Skin of body (tissue), 3 donors: ENCODE measurements at places on chromosomes 11 and 22. TPM values are rescaled to one million over a fixed set of nuclear protein-coding genes. Genes with fewer than 3 reads are reported as not detected.

GRCh38 chr22:23536821-23537345, 43.2 kb downstream of the IGLL1 start:
- no peak for DNase-seq

DNA sequence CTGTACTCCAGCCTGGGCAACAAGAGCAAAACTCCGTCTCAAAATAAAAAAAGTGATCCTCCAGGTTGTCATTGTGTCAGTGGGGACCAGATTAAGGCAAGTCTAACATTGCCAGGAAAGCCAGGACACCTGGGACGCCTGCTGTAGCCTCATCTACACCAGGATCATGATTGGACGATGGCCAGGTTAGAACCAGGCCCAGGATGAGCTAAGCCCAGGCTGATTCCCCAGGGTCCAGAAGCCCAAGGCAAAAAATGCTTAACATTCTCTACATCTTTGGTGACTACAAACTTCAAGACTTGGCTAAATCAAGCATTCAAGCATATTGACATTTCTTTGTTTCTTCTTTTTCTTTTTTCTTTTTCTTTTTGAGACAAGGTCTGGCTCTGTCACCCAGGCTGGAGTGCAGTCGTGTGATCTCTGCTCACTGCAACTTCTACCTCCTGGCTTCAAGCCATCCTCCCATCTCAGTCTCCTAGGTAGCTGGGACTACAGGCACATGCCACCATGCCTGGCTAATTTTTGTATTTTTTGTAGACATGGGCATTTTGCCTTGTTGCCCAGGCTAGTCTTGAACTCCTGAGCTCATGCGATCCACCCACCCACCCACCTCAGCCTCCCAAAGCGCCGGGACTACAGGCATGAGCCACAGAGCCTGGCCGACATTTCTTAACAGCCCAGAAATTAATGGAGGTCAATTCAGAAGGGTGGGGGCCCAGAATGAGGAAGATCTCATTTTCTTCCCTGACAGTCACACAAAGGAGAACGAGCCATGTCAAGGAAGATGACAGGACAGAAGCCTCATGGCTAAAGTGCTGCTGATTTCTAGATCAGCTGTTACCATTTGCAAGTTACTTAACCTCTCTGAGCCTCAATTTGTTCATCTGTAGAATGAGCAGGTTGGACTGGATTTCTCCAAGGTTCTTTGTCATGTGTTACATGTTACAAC, 12.5 kb upstream of the PTPRJ start:
- DNase-seq, result no peak

GRCh38 chr11:37811349-37811748, 1213.3 kb upstream of the RAG2 start:
- no peak for DNase-seq

SMC1B gene
- 0.10 TPM for total RNA-seq

- no peak for DNase-seq
Observed at GRCh38 chr11:35912883-35913624, 30.8 kb upstream of the LDLRAD3 start.

DNA sequence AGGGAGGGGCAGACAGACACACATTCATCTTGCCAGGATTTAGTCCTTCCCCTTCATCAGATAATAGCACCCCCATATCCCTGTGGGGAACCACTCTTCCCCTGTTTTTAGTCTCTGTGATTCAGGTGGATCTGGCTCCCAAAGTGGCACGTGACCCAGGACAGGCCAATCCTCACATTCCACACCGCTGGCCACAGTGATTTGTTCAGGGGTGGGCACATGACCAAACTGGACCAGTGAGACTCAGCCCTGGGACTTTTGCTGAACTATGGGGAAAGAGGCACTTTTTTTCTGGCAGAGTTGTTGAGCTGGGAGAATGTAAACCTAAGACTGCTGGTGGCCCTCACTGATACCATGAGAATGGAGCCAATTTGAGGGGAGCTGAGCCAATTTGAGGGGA, 19.1 kb upstream of the KCNJ11 start:
- no peak for DNase-seq

GRCh38 chr22:22410121-22410520, 98.4 kb downstream of the ZNF280B start:
- DNase-seq, result no peak

DNA sequence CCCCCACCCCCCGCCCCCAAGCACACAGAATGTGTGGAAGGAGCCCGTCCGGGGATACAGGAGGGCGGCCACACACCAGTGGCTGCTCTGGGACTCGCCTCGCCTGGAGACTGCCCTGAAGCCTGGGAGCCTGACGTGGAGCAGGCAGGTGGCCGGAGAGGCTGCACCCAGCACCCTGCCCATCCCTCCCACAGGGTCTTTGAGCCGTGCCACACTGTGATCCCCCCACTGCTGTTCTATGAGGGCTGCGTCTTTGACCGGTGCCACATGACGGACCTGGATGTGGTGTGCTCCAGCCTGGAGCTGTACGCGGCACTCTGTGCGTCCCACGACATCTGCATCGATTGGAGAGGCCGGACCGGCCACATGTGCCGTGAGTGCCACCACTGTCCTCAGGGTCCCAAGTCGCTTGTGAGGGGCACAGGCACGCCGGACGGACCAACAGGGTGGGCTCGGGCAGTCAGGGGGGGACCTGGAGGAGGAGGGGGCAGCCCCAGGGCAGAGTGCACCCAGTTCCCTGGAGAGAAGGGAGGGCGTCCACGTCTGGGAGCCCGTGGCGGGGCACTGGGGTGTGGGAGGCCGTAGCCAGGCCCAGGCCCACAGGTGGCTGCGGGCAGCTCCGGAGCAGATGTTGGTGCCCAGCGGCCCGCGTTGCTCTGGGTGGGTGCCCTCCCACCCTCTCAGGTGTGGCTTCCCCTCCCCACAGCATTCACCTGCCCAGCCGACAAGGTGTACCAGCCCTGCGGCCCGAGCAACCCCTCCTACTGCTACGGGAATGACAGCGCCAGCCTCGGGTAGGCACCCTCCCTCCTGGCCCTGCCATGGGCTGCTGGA, 27.0 kb upstream of the MUC5B start:
- DNase-seq, result no peak

- no peak for DNase-seq
Observed at GRCh38 chr11:34308049-34308912, 49.5 kb downstream of the ABTB2 start.

DNA sequence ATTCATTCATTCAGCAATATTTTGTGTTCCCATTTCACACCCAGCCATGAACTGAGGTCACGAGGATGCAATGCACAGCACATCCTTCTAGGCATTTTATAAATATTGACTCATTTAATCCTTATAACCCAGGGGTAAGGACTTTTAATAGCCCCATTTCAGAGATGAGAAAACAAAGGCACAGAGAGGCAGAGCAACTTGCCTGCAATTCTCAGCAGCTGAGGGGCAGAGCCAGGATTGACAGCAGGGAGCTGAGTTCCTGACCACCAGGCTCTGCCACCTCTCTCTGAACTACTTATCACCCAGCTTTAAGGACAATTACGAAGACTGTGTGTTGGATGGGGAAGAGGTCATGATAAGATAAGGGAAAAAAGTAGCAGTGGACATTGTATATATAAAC, 12.8 kb upstream of the FGF3 start:
- no peak for DNase-seq

- no peak for DNase-seq
Observed at GRCh38 chr11:46270684-46271083, 6.8 kb upstream of the CREB3L1 start.

CARD10 gene
- total RNA-seq, result 3.3 TPM

PIK3C2A gene
- 43.0 TPM for total RNA-seq

DNA sequence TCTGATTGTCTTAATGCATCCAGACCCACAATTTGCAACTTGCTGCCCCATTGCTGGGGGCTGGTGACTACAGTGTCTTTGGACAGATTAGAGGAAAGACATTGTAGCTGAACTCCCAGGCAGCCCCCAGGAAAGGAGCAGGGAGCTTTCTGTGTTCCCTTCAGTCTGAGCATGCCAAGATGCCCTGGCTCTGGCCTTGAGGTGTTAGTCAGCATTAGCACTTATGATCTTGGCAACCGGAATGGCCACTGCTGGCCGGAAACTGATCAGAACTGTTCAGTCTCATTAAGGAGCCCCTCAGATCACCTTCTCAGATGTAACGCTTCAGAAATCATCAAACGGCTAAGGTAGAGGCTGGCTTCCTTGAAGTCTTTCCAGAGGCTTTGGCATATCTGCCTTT, 195.2 kb downstream of the NAV2 start:
- no peak for DNase-seq

DNA sequence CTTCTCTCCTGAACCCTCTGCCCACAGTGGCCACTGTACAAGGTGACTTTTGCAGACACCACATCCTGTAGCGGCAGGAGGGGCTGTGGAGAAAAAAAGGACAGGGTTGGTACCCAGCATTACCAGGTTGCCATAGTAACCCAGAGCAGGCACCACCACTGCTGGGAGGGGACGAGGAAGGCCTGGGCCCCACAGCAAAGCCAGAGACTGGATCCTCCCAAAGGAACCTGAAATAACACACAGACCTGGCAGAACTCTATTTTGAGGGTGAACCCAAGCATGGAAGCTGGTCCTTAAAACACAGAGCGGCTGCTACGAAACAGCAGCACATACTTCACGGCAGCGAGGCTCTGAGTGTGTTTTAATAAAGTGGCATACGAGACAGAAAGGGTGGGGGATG, 380.6 kb downstream of the CTTN start:
- no peak for DNase-seq

SYT7 gene
- total RNA-seq, result 1.7 TPM

DNA sequence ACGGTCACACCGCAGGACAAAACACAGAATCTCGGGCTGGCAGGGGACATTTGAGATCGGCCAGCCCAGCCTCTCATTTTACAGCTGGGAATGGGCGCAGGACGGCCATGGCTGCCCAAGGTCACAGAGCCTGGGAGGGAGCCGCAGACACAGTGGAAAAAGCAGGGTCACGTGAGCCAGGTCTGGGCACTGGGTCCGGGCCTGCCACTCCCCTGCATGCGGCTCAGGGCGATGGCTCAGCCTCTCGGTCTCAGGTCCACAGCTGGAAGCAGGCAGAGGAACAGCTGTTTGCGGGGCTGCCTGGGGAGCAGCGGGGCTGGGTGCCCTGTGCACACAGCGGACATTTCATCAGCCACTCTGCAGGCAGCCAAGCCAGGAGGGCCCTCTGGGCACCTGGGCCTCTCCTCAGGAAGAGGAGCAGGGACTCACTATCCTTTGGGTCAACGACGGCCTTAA, 10.4 kb upstream of the PPARA start:
- DNase-seq, result no peak

TTC36 gene
- total RNA-seq, result 0.79 TPM

- no peak for DNase-seq
Observed at GRCh38 chr11:128388206-128388815, 199.0 kb downstream of the ETS1 start.

CACNA1I gene
- total RNA-seq, result 0.20 TPM

DNA sequence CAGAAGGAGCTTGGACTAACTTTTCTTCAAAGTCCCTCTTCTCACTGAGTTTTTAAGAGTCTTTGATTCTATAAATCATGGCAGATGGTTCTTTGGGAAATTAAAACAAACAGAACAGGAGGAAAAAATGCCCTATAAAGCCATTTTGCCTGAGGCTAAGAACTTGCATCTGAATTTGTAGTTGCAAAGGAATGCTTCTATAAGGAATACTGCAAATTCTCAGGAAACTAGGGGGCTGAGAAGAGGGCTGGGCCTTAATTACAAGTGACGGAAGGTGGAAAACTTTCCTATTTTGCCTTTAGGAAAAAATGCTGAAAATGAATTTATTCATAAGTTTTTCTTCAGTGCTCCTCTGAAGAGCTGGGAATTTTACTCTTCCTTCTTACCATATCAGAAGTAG, 90.0 kb upstream of the NARS2 start:
- no peak for DNase-seq

CECR2 gene
- total RNA-seq, result 2.8 TPM

GRCh38 chr11:122797651-122798050, 40.6 kb upstream of the CRTAM start:
- no peak for DNase-seq

DNA sequence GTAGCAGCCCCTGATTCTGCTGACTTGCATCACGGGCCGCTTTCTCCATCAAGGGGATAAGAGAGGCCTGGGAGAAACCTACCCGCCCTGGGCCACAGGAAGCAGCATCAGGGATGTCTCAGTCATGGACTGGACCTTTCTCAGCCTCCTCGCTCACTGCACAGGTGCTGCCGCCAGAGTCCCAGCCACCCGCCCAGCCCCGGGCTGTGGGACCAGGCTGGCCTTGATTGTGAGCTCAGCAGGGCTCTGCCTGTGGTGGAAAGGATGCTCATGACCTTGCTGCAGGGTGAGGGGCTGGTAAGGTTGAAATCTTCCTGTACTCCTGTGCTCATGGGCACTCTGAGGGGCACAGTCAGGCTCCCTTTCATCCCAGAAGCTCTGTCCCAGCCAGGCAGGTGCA, 26.0 kb upstream of the GGTLC2 start:
- DNase-seq, result no peak

DNA sequence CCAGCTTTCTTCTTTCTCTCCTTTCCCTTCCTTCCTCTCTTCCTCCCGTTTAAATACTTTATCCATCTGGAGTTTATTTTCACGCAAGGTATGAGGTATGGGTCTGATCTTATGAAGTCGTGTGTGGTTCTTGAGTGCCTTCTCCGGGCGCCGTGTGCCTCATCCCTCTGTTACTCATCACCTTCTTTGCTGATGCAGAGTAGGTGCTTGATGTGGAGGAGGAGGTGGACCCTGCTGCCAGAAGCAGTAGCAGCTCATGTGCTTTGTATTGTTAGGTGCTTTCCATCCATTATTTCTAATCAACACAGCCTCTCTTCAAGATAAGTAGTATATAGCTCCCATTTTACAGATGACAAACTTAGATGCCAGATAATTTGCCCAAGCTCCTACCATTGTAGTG, 47.0 kb downstream of the TNRC6B start:
- no peak for DNase-seq

SYT8 gene
- 6.7 TPM for total RNA-seq

GRCh38 chr11:3050386-3051195, 6.6 kb downstream of the CARS1 start:
- no peak for DNase-seq

PATE1 gene
- not detected for total RNA-seq
